IPS-NIHi11 (cell line): ENCODE measurements at places on chromosomes 2 and 18.

GRCh38 chr2:85853499-85854165, 35.2 kb downstream of the ST3GAL5 start:
- no peak for DNase-seq

DNA sequence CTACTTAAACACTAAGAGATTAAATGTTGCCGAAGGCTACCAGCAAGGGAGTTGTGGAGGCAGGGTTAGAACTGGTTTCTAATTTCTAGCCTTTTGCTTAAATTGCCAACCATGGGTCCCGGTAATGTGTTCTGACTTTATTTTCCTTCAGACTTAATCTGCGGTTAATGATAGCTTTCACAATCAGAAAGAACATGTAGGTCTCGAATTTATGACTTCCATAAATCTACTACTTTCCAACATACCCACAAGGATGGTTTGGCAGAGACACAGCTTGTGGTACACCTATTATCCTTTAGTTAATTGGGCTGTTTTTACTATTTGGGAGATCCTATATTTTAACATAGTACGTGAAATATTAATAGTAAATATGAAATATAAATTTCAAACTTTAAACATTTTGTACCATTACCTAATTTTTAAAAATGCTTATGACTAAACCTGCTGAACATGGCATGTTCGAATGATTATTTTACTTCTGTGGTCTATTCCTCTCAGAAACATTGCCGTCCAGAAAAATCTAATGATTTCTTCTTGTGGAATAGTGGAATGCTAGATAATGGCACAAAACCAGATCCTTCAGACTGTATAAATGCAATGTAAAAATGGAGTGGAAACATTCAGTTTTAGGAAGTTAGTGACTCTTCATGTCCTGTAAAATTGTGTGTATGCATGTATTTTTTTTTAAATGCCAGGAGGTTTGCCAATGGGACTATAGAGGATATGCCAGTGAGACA, 41.3 kb downstream of the PARD3B start:
- no peak for DNase-seq

DNA sequence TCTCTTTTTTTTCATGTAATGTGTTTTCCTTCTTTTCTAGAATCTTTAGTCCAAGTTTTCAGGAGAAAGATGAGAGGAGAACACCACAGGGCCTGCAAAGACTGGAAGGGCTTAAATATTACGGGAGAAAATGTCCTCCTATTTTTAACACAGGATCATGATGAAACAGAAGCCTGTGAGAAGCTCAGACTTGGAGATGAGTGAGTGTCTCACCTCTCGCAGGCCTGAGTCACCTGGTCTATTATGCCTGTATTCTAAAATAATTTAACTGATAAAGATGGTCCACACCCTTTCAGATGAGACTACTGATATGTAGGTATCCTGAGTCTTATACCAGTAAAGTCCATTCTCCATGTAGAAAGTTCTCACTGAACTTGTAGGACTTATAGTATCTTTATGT, 143.2 kb downstream of the EPHA4 start:
- DNase-seq = no peak

DNA sequence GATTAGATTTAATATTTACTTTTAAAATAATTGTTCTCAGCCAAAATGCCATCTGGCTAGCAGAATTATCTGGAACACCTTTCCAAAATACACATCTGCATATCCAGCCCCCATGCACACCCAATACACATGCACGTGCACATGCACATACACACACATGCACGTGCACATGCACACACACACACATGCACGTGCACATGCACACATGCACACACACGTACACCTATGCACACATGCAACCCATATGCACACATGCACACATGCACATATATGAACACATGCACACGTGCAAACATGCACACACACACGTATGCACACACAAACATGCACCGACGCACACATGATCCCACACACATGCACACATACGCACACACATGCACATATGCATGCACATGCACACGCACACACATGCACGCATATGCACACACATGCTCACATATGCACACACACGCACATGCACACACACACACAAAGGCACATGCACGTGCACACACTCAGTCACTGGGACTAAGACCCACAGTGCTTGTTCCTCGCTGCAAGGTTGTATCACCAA, 53.5 kb downstream of the COPS8 start:
- DNase-seq = no peak

DNA sequence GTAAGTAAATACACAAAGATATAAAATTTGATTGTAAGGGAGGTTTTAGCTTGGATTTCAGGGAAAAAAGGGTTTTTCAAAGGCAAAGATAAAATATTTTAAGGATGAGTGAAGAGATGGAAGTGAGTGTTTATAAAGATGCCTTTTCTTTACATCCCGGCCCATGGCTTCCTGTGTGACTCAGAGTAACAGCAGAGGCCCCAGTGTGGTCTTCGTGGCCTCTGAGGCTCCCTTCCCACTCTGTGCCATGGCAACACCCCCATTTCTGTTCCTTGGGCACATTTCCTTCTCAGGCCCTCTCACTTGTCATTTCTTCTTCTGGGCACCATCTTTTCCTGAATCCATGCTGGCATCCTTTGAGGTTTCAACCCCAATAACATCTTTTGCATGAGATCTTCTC, 92.6 kb upstream of the TMEM18 start:
- DNase-seq = no peak

GRCh38 chr2:68909793-68910674, 38.8 kb upstream of the BMP10 start:
- DNase-seq = peak; percentile 57

GRCh38 chr2:11874861-11875260, 128.4 kb downstream of the LPIN1 start:
- no peak for DNase-seq
